Aorta (tissue), 5 donors: ENCODE measurements at places on chromosomes 4 and X. TPM values are rescaled to one million over a fixed set of nuclear protein-coding genes. Genes with fewer than 3 reads are reported as not detected.

DNA sequence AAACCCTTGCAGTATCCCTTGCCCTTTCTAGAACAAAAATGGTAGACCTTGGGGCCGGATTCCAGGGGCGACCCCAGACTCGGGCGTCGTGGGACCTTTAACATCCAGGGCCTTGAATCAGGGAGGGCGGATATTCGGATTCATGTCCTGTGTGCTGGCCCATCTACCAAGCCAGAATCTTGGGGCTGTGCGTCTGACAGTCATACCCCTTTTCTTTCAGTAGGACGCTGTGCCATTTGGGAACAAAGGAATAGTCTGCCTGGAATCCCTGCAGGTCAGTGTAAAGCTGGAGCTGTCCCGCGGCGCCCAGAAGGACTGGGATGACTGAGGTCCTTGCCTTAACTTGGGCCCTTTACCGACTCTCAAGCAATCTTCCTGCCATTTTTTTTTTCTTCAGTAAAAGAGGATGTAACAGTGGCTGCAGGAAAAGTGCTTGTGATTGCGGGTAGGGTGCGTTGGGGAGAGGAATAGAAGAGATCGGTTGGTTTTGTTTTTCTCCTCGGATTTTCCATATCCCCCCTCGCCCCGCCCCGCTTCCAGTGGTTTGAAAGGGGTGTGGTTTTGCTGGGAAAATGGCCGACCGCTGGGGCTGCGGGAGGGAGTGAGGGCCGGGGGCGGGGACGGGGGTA, 518 bp downstream of the ARMCX1 start:
- DNase-seq: peak; percentile 86

- no peak for DNase-seq
Observed at GRCh38 chr4:55312489-55313101, 33.4 kb upstream of the SRD5A3 start.

GRCh38 chr4:150906987-150907633, 108.0 kb downstream of the LRBA start:
- DNase-seq: no peak

GRCh38 chr4:168433571-168433970, 46.7 kb downstream of the DDX60L start:
- no peak for DNase-seq

DNA sequence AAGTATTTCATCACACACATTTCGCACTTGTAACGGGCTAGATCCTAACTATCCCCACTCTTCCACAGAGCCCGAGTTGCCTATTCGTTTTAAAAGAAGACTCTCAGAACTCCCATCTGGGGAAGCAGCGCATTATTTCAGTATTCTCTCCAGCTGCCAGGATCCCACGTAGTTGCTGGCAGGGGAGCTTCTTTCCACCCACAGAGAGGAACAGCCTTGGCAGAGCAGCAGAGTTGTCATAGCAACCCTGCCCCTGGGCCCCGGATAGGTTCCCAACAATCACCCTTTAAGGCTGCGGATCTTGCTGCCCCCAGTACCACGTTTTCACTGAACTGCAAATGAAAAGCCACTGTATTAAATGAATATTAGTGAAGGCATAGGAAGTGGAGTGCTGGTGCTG, 106.7 kb downstream of the GPM6A start:
- DNase-seq: no peak

- no peak for DNase-seq
Observed at GRCh38 chrX:120560405-120560841, 339 bp downstream of the CUL4B start.

DNA sequence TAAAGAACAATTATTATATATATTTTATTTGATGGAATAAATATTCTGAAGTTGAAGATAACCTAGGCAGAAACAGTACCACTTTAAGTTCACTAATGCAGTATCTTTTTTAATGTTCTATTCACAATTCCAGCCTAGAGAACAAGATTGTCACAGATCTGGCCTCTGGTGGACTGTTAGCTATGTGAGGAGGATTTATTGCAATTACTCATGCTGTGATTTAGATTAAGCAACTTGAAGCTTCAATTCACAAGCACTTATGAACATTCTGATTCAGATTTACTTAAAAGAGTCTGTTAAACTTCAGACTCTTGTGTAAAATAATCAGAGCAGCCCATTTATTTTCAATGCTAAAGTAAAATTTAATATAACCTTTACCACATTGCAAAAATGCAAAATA, 1489.8 kb downstream of the STIM2 start:
- DNase-seq: no peak

GRCh38 chrX:155959018-155959587, 38.4 kb upstream of the IL9R start:
- DNase-seq: no peak

- DNase-seq: no peak
Observed at GRCh38 chr4:3352505-3352904, 59.7 kb downstream of the RGS12 start.

GRCh38 chrX:29662759-29663503, 552.4 kb upstream of the MAGEB2 start:
- DNase-seq: no peak

- DNase-seq: no peak
Observed at GRCh38 chr4:33057736-33058135, 2337.6 kb downstream of the PCDH7 start.

- no peak for DNase-seq
Observed at GRCh38 chr4:157882901-157883300, 289.9 kb downstream of the GASK1B start.

Gene SRP72
- 84.6 TPM for total RNA-seq

Gene HSFX2
- not detected for total RNA-seq

Gene MAGEA11
- total RNA-seq: not detected

Gene PFKFB1
- total RNA-seq: 0.30 TPM

Gene DOK7
- 3.3 TPM for total RNA-seq

Gene CSN1S1
- total RNA-seq: 2.1 TPM

Gene FAM114A1
- total RNA-seq: 123 TPM
